ENCODE measurements at places on chromosomes 1 and 21.

DNA sequence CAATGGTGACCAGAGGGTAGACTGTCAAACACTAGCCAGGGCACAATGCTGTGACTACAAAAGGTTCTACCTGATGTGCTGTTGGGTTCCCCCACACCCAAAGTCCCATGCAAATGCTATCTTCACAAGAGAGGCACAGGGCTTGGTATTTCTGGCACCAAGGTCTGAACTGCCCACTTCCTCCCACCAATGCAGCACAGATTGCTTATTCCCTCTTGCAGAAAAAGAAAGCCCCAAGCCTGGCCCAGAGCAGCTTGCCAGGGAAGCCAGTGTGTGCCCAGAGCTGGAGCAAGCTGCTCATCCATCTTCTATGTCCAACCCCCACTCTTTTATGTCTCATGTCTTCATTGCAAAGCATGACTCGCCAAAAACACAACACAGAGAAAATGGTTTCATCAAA lies 149.4 kb upstream of the CAMK1G start:
- DNase-seq, result no peak

- no peak for DNase-seq
Observed at GRCh38 chr1:247639381-247639981, 34.1 kb downstream of the OR2G3 start.

DNA sequence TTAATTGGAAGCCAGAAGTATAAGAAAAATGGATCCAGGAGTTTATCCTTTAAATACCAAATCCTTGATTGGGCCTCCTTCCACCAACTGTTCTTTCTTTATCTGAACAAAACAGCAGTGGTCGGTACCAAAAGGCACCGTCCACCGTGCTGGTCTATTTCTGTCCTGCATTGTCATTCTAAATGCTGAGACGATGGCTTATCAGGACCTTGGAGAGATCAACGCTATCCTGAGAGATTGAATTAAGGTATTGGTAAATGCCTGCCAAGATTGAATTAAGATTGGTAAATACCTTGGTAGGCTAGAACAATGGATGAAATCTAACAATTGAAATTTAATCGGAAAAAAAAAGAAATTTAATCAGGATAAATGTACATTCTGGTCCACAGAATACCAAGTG lies 73.4 kb upstream of the SOD1 start:
- no peak for DNase-seq

GRCh38 chr1:35340519-35340918 lies 72.0 kb downstream of the ZMYM4 start:
- no peak for DNase-seq

GRCh38 chr1:231124746-231125145 lies 37.1 kb upstream of the TRIM67 start:
- no peak for DNase-seq

GRCh38 chr1:244918421-244919319 lies 54.3 kb upstream of the HNRNPU start:
- DNase-seq, result peak; percentile 31

DNA sequence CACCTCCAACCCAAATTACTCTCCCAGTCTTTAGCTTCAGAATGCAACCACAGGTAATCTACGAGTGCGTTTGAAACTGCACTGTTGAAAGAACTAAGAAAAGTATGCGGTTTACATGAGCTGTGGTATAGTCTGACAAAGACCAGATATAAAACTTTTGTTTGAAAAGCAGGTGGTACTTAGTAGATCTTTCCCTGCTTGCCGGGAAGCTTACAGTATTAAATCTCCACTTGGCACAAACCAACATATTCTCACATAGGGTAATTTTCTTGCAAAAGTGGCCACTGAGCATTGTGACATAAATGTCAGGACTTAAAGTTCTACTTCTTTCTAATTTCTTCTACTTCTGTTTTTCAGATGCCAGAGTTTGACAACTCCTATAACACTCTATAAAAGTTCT lies 8.4 kb downstream of the RGS2 start:
- no peak for DNase-seq

DNA sequence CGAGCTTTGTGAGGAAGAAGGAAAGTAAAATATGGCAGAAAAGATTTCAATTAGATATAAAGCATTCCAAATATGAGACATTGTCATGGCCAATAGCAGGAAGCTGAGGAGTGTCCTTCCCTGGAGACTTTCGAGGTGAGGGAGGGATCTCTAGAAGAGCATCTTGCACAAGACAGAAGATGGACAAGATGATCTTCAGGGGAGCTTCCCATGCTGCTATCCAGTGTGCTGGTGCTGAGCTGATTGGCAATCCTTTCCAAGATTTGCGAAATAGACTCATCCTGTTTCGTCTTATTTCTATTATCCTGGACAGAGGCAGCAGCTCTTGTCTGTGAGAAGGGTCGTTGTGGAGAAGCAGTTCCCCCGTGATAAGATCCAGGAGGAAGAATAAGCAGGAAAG lies 342.0 kb upstream of the CAMK1G start:
- no peak for DNase-seq

DNA sequence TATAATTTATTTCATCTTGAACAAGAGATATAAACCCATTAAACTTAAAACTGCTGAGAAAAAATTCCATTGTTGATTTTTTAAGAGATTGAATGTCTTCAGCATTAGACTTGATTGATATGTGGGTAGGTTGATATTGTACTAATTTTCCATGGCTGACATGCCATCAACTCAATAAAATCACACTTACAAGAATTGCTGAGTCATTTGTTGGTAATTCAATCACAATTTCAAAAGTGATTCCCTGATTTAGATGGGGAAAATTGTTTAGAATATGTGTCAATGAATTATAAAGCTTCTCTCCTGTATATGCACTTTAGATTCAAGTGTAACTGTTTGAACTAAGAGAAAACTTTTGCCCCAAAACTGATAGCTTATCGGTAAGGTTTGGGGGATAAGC lies 223.5 kb upstream of the NCAM2 start:
- DNase-seq, result no peak

DNA sequence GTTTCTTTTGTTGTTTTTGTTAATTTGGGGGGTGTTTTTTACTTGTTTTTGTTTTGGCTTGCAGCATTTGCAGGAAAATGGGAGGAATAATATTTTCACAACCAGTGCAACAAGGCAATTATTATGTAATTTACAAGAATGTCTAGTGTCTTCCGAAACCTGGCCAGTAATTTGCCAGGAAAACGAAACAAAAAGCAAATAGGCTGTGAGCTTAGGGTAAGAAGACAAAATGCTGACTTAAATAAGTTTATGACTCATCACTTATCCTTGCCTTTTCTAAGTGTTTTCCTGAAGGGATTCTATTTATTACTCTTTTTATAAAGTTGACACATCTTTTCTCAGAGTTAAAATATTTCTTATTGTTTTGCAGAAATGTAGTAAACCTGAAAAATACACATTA lies 49.8 kb downstream of the KCNT2 start:
- no peak for DNase-seq

DNA sequence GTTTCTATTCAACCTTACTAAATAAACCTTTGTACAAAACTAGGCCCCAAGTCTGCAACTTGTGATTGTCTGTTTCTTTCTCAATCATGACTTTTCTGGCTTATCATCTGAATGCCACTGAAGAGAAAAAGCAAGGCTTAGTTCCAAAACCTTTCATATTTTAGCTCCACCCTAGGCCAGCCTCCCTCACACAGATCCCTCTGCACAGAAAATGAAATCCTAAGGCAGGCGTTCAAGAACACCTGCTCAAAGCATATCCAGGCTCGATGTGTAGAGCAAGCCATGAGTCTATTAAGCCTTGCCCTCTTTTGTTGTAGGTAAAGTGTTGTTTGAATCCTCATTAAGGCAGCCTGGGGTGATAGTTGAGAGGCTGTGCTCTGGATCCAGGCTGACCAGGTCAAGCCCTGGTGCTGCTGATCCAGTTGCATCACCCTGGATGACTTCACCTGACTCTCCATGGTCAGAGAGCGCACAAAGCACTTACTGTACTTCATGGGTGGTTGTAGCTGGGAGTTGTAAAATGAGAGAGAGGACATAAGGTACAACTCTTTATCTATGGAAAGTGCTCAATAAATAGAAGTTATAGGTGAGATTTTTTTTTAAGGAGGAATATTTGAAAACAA lies 39.0 kb downstream of the FYB2 start:
- no peak for DNase-seq

GRCh38 chr21:24976238-24976637 lies 631.0 kb downstream of the MRPL39 start:
- DNase-seq, result no peak

DNA sequence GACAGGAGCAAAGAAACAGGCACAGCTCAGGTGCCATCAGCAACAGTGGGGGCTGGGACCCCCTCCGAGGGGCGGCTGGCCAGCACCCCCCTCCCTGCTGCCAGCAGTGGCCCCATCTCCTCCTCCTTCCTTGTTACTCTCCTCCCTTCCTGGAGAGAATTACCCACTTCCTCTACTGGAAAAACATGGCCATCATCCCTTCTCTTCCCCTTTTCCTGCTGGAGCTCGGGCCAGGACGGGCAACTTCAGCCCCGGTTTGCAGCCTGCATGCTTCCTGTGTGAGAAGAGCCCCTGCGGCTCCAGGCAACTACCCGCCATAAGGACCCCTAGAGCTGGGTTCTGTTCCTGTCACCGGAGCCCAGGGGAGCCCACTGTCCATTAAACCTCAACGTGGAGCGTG lies 17.6 kb downstream of the MEGF6 start:
- DNase-seq, result no peak

DNA sequence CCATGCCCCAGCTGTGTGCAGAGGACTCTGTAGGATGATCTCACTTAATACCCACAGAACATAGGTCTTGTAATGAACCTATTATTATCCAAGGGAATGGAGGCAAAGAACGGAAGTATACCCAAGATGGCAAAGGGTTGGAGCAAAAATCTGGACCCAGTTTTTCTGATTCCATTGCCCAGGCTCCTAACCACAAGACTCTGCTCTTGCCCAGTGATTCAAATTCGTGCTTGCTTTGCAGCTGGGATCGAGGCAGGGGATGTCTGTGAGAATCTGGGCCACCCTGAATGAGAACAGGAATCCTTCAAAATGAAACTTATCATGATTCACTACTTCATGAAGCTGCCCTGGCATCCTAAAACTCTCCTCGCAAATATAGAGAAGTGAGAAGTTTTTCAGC lies 97.5 kb upstream of the KCNJ6 start:
- no peak for DNase-seq

GRCh38 chr21:41222247-41223068 lies 54.5 kb downstream of the BACE2 start:
- no peak for DNase-seq

DNA sequence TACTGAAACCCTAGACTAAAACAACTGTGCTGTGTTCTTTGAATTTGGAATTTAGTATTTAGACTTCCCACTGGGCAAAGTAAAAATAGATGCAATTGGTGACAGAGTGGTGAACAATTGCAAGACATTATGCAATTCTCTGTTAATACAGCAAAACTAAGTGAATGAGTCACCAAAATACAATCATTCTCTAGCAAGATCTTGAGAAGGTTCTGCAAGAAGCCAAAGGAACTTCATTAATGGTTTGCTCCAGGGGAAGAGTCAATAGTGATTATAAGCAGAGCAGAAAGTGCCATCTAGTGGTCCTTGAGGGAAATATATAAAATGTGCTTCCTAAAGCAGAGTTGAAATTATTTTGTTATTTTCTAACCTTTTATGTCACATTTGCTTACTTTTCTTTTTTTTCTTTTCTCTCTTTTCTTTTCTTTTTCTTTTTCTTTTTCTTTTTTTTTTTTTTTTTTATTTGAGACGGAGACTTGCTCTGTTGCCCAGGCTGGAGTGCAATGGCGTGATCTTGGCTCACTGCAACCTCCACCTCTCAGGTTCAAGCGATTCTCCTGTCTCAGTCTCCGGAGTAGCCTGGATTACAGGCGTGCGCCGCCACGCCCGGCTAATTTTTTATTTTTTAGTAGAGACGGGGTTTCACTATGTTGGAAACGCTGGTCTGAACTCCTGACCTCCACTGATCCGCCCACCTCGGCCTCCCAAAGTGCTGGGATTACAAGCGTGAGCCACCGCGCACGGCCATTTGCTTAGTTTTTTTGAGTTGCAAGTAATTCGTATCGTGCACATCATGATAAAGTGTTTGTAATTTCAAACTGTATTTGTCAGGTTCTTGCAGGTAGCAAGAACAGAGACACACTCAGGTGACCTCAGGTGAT lies 99.2 kb downstream of the CTH start:
- DNase-seq, result no peak

GRCh38 chr1:16075337-16076030 lies 2.0 kb upstream of the FAM131C start:
- no peak for DNase-seq

DNA sequence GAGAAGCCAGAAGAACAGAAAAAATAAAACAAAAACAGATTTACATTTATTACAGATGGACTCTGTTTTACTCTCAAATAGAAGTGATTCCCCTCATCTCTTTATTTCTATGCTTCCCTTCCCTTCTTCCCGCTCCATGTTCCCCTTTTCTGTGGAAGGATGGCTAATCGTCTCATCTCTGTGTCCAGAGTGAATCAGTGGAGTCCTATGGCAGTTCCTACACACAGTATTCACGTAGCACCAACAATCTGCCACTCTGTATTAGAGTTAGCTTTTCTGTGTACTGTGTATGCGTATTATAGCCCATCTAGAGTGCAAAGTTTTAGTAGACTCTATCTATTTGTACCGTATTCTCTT lies 6.8 kb upstream of the ERO1B start:
- no peak for DNase-seq

- no peak for DNase-seq
Observed at GRCh38 chr1:207941665-207942064, 30.7 kb upstream of the CD34 start.

- no peak for DNase-seq
Observed at GRCh38 chr21:33039536-33039935, 13.8 kb downstream of the OLIG2 start.

DNA sequence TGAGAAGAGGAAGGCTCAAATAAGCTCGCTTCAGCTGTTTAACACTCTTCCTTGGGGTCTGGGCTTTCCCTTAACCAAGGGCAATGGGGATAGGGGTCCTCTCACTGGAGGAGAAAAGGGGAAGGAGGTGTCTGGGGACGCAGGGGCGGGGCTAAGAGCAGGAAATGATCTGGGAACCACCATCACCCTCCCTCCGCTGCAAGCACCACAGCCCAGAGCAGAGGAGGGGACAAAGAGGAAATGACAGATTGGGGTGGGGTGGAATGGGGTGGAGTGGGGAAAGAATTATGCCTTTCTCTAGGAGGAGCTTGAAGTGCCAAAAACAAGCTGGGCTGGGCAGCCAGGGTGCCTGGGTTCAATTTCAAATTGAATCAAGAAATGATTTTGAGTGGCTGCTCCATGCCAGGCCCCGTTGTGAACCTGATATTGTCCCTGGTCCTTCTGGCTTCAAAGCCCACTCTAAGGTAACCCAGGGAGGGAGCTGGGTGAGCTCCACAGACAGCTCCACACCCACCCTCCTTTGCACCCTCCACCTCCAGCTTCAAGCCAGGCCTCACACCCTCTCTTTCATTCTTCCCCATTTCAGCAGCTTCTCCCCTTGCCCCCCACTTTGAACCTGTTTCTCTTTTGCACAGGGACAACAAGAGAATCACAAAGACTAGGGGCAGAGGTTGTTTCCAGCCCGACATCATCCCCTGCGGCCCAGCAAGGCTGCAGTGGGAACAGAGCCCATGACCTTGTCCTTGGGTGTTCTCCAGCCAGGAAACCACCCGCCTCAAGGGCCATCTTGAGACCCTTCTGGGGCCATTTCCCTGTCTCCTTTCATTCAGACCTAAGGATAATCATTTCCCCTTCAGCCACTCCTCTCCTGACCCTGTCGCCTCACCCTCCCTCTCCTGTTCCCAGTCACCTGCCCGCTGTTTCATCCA lies 1.1 kb downstream of the ARHGAP30 start:
- DNase-seq, result peak; percentile 89

GRCh38 chr1:196074182-196074581 lies 534.1 kb downstream of the KCNT2 start:
- no peak for DNase-seq

GRCh38 chr1:162067466-162067865 lies 2.0 kb upstream of the NOS1AP start:
- DNase-seq, result no peak
